ENCODE measurements at places on chromosomes 11 and 22.
A peak's percentile ranks its signal among the peaks of the same experiment; 100 is the strongest.

DNA sequence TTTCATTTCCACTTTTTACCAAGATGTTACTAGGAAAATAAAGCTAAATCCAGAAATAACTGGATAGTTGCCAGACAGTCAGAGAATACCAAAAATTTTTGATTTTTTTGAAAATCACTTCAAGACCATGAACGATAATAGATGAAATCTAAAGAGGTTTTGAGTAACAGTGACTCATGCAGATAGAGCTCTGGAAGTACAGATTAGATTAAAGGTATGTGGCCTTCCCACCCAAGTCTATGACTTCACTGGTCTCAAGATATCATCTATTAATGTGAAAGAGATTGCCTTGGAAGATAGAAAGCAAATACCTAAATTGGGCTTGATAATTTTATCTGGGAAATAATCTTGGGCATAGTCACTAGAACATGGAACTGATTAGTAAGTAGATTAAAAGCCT, 415.9 kb downstream of the METTL15 start:
- no peak for DNase-seq

DNA sequence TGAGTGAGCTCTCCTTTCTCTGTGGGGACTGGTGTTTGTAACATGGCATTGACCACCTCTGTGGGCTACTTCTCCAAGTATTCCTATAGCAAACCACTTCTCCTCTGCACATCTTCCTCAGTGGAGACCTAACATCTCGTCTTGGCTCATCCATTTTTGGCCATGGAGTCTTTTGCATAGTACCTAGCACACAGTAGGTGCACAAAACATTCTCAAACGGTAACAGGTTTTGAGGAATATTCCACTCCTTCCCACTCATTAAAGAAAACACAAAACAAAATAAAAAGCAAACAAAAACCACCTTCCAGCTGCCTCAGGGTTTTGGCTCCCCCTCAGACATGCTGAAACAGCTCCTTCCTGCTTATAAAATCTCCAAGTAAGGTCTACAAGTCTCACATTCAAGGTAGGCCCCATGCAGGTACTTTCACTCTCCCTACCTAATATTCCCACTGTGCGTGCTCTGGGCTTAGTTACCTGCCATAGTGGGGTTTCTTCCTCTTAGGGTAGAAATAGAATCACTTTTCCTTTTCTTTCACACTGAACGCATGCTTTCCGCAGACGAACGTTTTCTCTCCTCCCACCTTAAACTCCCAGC, 132.4 kb downstream of the RBFOX2 start:
- no peak for DNase-seq

- no peak for DNase-seq
Observed at GRCh38 chr11:122633219-122633829, 22.2 kb upstream of the UBASH3B start.

DNA sequence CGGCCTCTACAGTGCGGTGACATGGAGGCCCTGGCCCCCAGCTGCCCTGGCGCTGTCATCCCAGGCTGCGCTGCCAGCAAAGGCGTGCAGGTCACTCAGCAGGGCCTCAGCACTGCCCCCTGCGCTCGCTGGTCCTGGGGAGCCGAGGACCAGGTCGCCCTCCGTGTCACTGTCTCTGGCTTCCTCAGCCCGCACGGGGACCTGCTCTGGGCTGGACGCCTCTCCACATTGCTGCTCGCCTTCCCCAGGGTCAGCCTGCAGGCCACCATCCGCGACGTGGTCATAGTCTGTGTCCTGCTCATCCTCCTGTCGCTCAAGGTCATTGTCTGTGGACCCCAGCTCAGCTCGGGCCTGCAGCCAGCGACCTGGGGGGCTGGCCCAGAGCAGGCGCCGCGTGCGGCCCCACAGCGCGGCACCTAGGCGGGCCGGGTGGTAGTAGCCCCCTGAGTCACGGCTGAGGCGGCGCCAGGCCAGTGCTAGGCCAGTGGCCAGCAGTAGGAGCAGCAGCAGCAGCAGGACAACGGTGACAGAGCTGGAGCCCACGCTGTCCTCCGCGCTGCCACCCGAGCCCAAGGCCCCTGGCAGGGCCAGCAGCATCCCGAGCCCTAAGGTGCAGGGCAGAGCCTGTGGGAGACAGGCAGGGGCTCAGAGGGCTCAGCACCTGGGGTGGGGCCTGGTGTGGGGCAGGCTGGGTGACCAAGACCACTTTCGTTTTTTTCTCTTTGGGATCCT, 1.6 kb downstream of the PTPRCAP start:
- DNase-seq, result no peak

- no peak for DNase-seq
Observed at GRCh38 chr22:35611891-35612576, 5.1 kb downstream of the MB start.

- no peak for DNase-seq
Observed at GRCh38 chr11:130721736-130722135, 194.5 kb downstream of the SNX19 start.

- DNase-seq, result no peak
Observed at GRCh38 chr11:125250318-125251213, 86.0 kb downstream of the PKNOX2 start.

- no peak for DNase-seq
Observed at GRCh38 chr11:76241243-76242000, 35.1 kb upstream of the WNT11 start.

GRCh38 chr11:95723361-95723942, 66.1 kb downstream of the FAM76B start:
- no peak for DNase-seq

GRCh38 chr11:71387784-71388636, 60.2 kb downstream of the DHCR7 start:
- DNase-seq, result no peak

GRCh38 chr11:105179542-105180278, 40.1 kb upstream of the CARD18 start:
- DNase-seq, result no peak

DNA sequence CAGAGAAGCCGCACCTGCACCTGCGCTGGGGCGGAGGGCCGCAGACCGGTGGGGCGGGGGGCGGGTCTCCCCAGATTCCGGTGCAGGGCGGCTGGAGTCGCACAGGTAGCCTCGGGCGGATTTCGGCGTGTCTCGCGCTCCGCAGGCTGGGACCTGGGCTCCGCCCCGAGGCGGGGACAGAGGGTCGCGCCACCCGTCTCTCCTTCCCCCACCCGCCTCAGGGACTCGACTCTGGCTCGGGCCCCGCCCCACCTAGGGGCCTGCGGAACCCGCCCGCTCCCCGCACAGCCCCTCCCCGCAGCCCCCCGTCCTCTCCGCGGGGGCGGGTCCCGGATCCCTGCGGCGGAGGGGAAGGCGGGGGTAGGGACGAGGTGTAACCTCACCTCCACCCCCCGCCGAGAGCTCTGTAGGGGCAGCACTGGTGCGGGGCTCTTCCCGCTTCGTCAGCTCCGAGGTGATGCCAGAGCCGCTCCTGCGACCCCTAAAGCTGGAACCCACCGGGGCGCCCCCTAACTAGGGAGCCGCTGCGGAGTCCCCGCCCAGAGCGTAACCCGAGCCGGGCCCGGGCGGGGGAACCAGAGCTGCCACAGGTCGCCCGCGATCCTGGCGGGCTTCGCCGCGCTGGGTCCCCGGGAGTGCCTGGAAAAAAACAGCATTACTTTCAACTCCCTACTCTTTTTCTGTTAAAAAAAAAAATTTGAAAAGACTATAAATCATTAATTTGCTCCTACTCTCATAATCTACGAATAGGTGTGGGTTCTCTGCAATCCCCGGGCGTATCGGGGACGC, at the start of gene SLC29A2:
SLC29A2 (minus strand) TSS at position 134 of the 789 bp plus-strand sequence. CDS start 169 bp downstream, outside the sequence.
- peak; percentile 54 for DNase-seq

GRCh38 chr11:65882120-65883057, 2.8 kb downstream of the CTSW start:
- no peak for DNase-seq

- no peak for DNase-seq
Observed at GRCh38 chr11:8631395-8632118, 37.5 kb upstream of the STK33 start.

GRCh38 chr11:128884703-128885338, 6.3 kb upstream of the KCNJ5 start:
- DNase-seq, result peak; percentile 59

GRCh38 chr11:2084721-2085120, 54.5 kb downstream of the IGF2 start:
- no peak for DNase-seq

DNA sequence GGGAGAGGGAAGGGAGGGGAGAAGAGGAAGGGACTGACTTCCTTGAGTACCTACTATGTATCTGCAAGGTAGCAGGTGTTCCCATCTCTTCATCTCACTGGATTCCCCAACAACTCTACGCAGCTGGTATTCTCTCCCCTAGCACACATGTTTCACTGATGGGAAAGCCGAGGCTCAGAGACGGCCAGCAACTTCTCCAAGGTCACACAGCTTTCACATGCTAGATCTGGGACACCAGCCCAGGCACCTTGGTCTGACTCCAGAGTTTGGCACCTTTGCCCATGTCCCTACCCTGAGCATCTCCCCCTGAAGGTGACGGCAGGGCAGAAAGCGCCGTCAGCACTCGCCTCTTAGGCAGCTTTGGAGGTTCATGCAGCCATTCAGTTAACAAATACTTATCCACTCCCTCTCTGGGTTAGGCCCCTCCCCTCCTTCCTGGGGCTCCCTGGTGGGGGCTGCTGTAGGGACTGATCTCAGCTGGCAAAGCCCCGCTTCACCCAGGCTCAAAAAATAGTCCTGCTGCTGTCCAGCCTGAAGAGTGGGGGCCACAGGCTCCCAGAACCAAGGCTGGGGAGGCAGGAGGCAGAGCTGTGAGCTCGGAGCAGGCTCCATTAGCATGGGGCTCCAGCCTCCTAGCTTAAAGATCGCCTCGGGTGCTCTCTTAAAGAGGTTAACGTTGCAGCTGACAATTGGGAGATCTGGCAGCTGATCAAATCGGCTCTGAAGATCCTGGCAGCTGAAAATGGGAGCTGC, 79.4 kb downstream of the IGLL1 start:
- DNase-seq, result no peak

- DNase-seq, result no peak
Observed at GRCh38 chr11:128613300-128613995, 26.1 kb upstream of the ETS1 start.

- no peak for DNase-seq
Observed at GRCh38 chr11:88377144-88377543, 39.6 kb upstream of the CTSC start.

DNA sequence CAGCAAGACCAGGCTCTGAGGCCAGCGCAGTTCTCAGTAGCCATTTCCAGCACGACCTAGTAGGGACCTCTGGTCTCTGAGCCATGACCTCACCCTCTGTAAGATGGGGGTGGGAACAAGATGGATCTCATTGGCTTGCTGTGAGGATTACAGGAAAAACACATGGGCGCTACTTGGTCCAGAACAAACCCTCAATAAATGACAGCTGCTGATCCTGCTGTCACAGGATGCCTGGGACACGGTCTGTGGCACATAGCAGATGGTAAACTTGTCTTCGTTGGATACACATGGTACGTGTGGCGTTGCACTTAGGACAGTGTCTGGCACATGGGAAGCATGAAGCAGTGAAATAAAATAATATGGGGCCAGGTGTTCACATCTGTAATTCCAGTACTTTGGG, 4.5 kb upstream of the KCTD17 start:
- DNase-seq, result no peak

- DNase-seq, result no peak
Observed at GRCh38 chr22:17773606-17774205, 563 bp downstream of the BID start.

DNA sequence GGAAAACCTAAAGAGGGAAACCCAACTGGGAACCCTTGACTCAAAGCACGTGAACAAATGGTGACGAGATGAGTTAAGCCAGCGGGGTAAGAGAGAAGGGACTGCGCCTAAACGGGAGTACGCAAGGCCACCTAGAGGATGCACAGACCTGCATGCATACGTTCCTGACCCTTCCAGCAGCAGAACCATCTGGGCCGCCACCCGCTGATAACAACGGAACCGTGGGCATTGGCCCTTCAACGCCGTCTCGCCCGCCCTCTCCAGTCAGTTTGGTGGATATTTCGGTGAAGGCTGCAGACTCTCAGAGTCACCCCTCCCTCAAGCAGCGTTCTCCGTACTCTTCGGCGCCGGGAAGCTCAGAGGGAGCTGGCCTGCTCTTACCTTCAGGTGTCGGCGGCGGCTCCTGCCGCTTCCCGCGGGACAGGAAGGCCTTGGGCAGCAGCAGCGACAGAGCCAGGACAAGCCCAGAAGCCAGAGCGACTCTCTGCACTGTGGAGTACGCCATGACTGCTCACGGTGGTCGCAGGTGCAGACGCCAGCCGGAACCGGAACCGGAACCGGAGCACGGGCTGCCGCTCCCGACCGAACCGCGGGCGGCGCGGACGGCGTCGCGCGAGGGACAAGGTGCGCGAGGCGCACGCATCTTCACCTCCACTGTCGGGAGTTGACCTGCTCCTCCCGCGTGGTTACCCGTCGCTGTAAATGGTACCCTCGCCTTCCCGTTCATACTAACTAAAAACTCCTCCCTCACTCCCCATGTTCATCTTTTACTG, at the start of gene RIC3:
RIC3 (minus strand) TSS at position 541 of the 773 bp plus-strand sequence; CDS start at position 505, 36 bp downstream.
- DNase-seq, result peak; percentile 41

- DNase-seq, result no peak
Observed at GRCh38 chr11:96254087-96254486, 88.9 kb downstream of the MAML2 start.

DNA sequence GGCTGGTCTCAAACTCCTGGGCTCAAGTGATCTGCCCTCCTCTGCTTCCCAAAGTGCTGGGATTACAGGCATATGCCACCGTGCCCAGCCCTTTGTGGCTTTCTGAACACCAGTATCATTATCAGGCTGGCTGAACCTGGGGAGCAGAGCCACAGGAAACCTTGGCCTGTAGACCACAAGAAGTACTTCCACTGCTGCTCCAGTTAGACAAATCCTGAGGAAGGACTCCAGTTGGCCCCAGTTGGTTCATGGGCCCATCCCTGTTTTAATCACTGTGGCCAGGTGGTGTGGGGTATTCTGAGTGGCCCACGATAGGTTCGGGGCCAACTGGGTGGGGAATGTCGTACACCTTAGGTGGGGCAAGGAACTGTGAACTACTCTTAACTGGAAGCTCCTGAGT, 5.5 kb upstream of the DUSP18 start:
- DNase-seq, result no peak

DNA sequence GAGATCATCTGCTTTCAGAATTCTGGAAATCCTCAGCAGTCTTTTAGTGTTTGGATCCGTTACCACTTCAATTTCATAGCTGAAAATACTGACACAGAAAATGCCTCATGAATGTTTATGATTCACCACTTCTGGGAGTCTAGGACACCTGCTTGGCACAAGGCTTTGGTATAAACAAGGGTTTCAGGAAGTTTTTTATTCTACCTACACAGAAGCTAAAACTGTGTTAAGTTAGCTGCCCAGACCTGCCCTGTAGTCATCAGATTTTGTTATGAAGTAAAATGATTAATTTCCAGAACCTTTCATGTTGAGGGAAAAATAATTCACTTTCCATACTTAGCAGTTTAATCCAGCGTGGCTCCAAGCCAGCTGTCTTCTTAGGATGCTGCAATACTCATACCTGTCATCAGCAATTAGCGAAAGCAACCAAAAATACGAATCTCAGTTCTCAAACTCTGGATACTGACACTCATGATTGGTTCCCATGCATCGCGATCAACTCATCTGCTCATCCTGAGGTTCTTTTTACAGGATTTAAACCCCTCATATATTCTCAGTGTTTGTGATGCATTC, 458.5 kb upstream of the CCDC90B start:
- DNase-seq, result no peak

DNA sequence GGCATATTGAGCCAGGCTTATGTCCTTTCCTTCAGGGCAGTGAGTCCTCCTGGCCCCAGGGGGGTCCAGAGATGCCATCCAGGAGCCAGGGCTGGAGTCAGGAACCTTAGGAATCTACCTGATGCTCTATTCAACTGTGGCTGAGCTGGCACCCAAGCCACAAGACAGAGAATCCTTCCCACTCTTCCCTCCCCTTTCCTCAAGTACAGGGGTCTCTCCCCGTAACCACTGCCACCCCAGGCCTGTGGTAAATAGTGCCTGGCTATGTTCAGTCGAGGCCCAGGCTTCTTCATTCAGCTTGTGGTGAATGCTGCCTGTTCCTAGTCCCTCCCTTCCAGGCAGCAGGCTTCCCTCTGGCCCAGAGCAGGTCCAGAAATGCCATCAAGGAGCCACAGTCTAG, 45.5 kb upstream of the THY1 start:
- no peak for DNase-seq

Measured in stimulated activated CD4-positive, alpha-beta T cell treated with anti-CD3 and anti-CD28 coated beads, Interleukin-2, amount 100 ng/mL, for 48 hours (primary cell).